ENCODE measurements at places on chromosomes 6 and 20.

DNA sequence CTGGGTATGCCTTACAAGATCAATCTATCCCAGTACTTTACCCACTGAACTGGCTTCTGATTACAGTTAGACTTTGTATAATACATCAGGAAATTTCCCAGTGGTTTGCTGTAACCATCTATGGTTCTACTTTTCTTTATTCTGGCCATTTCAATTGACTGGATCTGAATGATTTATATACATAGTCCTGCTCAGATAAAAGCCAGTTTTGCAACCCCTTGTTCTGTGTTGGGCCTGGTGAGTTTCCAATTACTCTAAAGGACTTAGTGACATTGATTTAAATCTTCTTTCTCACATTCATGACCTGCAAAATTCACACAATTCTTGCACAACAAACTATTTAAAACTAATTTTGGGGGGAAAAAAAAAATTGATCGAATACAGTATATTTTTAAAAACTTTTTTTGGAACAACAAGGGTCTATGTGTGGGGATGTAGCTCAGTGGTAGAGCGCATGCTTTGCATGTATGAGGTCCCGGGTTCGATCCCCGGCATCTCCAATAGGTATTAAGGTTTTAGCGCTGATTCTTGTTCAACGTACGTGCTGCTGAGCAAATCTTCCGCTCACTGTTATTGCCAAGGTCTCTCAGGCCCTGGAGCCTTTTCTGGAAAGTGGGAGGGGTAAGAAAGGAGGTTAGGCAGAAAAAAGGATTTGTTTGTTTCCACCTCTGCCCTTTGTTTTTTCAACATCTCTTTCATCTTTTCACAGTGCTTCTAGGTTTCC, 117.5 kb downstream of the GPX5 start:
- DNase-seq = peak; percentile 83

DNA sequence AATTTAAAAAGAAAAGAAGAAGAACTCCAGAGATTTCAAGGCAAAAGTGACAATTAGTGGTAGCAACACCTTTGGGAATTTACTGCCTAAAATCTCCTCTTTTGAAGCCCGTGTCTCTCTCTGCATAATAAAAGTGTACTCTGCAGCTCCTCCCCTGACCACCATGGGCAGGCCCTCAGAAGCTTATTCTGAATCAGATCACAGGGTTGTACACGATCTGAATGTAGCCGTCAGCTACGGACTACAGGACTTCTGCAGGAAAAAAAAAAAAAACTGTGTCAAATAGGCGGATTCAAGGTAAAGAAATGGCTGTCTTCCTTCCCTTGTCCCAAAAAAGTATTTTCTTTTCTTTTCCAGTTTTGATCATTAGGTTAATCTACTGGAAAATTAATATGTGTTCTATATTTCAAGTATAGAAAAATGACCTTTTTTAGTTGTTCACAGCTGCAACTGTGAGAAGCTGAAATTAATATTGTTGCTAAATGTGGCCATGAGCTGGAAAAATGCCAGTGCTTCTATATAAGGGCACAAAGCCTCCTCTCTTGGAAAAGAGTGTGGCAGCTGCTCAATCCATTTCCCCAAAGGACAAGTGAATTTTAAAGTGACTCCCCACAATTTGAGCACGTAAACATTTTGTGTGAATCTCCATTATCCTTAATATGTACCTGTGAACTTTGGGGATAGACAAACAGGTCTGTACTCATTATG, 397.4 kb downstream of the C6orf118 start:
- DNase-seq = no peak

- DNase-seq = no peak
Observed at GRCh38 chr20:18926965-18927364, 113.4 kb downstream of the SCP2D1 start.

GRCh38 chr6:130259140-130259539, 36.4 kb upstream of the SAMD3 start:
- DNase-seq = no peak

- DNase-seq = no peak
Observed at GRCh38 chr6:84467296-84467695, 239.9 kb upstream of the CEP162 start.

GRCh38 chr6:139839506-139840156, 465.2 kb upstream of the CITED2 start:
- no peak for DNase-seq

- no peak for DNase-seq
Observed at GRCh38 chr20:53962388-53962787, 108.0 kb downstream of the BCAS1 start.

- DNase-seq = no peak
Observed at GRCh38 chr6:87396595-87397392, 11.0 kb upstream of the CFAP206 start.

DNA sequence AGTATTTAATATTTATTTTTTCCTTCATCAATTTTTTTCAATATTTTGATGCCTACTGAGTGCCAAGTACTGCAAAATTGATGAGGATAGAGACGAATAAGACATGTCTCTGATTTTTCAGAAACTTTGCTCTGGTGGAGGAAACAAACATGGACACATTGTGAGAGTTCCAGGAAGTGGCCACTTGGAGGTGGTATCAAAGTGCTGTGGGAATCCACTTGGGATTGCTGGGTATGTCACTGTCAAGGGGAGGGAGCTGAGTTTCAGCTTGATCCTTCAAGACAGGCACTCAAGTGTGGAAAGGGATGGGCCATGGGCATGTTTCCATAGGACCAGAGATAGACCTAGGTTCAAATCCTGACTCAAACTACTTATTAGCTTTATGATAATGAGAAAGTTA, 24.5 kb upstream of the ABCC10 start:
- DNase-seq = no peak

DNA sequence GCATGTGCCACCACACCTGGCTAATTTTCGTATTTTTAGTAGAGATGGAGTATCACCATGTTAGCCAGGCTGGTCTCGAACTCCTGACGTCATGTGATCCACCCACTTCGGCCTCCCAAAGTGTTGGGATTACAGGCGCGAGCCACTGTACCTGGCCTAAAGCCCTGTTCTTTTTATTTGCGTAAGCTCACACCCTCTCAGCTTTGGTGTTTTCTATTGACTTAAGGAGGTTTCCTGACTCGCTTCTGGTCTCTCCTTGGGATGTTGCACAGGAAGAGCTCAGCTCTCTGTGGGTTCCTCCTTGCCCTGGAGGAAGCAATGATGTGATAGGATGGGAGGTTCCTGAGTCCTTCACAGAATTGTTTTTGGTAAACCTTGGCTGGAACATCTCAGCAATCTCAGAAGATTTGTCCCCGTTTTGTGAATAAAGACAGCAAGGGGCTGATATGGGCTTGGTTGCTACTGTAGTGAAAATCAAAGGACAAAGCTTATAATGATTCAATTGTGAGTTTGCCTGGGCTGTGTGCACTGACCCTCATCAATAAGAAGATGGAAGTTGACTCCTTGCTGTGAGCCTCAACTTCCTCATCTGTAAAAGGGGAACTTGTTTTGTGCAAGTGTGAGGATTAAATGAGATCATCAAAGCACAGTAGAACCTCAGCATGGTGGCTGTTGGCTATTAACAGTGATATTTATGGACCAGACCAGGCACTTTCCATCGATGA, 27.0 kb downstream of the TOX2 start:
- DNase-seq = no peak

- DNase-seq = no peak
Observed at GRCh38 chr6:125275779-125276178, 26.0 kb downstream of the HDDC2 start.

- no peak for DNase-seq
Observed at GRCh38 chr6:81995548-81996289, 243.2 kb upstream of the TENT5A start.

DNA sequence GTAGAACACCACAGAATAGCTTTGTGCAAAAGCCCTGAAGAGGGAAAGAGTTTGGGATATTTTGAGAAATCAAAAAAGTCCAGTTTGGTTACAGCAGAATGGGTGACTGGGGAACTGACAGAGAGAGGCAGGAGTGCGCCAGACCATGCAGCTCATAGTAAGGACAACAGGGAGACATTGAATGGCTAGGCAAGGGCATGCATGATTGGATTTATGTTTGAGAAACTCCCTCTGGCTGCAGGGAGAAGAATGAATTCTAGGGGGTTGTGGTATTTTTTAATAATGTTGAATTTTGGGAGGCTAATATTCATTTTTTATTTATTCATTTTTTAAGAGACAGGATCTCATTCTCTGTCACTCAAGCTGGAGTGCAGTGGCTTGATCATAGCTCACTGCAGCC, 49.9 kb downstream of the TGM2 start:
- peak; percentile 24 for DNase-seq

DNA sequence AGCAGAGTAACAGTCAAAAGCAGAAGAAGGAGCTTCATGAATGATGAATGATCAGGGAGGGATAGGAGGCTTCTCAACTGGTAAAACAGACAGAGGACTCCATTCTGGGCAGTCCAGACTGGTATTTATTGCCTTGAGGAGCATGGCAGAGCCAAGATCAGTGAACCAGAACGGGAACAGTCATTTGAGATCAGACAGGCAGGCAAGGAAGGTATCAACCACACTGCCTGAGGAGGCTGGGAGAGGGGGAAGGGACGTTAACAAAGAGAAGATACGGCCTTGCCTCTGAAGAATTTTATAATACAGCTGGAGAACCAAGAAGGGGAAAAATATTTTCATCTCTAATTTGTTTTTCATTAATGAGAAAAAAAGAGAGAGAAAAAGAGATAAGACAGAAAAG, at the start of gene DEFB121:
Gene DEFB121 (minus strand): TSS at position 101 of the 400 bp plus-strand sequence. CDS start 63 bp downstream, at position 38.
- no peak for DNase-seq

DNA sequence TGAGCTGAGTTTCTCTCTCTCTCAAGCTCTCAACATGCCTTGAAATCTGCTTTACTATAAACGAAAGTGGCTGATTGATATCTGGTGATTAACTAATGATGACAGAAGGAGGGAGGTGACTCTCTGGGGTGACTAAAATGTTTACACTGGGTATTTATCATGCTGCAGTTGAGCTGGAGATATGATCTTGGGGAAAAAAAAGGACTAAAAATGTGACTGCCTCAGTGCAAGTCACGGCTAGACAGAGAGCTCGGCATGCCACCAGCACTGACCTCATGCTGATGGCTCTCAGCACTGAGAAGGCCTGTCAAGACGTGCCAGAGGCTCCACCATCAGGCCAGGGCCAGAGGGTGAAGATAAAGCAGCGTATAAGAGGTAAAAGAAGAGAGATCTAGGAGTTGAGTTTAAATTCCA, 103.1 kb upstream of the SPACA1 start:
- DNase-seq = peak; percentile 31

GRCh38 chr6:70842541-70842940, 114.3 kb downstream of the B3GAT2 start:
- DNase-seq = no peak

DNA sequence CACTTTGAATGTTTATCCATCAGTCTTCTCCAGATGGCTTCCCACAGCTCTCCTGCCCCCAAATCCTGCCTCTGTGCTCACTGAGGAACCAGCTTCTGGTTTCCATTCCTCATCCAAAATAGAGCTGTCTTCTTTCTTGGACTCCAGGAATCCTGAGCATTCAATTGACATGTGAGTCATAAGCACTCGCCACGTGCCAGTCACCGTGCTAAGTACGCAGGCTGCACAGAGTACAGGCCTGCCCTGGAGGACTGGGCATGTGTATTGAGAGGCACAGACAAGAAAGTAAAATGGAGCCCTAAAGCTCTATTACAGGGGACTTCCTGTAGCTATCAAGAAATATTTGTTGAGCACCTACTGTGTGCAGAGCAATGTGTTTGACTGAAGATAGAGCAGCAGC, 39.7 kb upstream of the LRFN2 start:
- no peak for DNase-seq

GRCh38 chr6:35439308-35439707, 12.8 kb upstream of the FANCE start:
- DNase-seq = peak; percentile 68

DNA sequence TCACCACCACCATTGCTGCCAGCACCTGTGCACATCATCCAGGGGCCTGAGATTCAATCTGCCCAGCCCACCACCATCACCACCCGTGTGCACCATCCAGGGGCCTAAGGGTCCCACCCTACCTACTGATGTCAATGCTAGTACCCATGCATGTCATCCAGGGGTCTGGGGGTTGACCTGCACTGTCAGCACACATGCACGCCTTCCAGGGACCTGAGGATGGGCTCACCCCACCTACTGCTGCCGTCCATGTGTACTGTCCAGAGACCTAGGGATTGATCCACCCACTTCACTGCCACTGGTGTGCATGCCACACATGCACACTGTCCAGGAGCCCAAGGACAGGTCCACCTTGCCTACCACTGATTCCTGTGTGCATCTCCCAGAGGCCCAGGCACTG, 11.9 kb upstream of the OXT start:
- DNase-seq = no peak

DNA sequence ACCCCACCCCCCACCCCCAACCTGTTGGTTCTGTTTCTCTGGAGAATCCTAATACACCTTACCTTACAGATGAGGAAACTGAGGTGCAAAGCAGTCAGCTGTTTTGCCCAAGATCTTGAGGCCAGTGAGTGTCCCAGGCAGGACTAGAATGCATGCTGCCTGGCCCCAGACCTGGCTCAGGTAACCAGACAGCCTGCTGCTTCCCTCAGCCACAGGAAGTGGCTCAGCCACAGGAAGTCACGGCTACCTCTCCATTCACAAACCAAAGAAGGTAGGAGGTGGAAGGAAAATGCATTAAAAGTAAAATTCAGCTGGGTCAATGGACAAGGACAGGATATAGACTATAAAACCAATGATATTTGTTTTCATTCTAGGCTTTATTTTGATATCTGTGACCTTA, 517.6 kb downstream of the CD83 start:
- DNase-seq = no peak

DNA sequence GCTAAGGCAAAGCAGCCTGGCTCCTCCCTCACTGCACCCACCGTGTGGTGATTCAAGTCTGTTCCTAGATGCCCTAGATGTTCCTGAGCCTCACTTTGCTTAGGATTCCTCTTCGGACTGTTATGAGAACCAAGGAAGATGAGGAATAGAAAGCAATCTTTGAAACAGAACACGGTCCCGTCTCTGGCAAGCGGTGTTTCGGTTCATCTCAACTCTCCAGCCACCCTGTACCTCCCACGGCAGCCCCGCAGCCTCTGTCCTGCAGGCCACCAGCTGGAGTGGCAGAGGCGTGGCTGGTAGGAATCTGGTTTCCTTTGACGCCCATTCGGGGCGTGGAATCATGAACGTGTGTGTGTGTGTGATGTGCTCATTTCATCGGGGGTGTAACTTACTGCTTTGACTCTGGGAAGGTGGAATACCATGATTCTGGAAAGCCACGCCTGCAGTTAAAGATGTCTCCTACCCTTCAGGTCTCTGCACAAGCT, 21.3 kb downstream of the PDE10A start:
- DNase-seq = no peak

DNA sequence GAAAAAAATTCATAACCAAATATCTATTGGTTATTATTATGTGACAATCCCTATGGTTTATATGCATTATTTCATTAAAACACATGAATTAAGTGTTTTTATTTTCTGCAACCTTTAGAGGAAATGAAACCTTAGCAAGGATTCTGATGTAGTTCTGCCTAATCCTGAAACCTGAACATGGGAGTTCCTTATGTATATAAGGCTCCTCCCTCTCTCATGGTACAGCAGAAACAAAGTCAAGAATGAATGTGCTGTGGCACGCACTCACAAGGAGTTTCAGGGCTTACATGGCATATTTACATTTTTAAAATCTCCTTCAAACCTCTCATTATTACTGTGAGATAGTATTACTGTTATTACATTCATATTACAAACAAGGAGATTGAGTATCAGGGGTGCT, 426.4 kb upstream of the CITED2 start:
- no peak for DNase-seq

Data from GM23338 (cell line).